ENCODE measurements at places on chromosomes 7 and 10. TPM values are rescaled to one million over a fixed set of nuclear protein-coding genes. Genes with fewer than 3 reads are reported as not detected.

DNA sequence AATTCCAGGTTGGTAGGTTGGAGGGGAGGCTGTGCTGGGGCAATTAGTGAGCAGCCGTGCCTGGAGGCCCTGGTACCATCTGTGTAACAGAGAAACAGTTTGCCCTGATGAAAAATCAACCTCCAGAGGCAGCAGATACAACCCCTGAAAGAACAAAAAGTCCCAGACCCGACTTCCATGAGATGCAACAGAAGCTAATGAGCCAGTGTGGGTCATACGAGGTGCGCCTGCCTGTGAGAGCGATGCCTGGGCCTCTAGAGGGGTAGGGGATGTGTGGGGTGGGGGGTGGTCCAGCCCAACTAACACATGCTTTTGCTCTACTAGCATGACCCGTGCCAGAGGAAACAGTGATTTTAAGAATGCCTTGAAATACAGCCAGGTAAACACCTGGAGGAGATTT is 39.3 kb downstream of the CELF2 start:
- DNase-seq: no peak

- DNase-seq: no peak
Observed at GRCh38 chr7:91226411-91226810, 37.8 kb upstream of the FZD1 start.

DNA sequence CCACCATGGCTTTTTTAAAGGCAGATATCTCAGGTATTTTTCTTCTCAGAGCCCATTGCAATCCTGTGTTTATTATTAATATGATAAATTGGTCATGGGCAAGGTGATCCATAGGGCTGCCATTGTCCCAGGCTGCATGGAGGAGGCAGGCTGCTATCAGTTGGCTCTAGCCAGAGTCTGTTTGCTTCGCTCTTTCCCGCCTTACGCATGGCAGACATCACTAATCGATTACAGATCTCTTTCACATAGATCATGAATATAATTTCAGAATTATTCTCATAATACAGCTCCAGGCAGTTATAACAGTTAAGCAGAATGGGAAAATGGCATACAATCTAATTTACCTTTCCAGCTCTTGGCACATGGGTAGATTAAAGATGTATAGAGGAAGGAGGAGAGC is 30.4 kb upstream of the HABP2 start:
- DNase-seq: no peak

GRCh38 chr10:93478873-93479272 is 3.3 kb downstream of the MYOF start:
- no peak for DNase-seq

DNA sequence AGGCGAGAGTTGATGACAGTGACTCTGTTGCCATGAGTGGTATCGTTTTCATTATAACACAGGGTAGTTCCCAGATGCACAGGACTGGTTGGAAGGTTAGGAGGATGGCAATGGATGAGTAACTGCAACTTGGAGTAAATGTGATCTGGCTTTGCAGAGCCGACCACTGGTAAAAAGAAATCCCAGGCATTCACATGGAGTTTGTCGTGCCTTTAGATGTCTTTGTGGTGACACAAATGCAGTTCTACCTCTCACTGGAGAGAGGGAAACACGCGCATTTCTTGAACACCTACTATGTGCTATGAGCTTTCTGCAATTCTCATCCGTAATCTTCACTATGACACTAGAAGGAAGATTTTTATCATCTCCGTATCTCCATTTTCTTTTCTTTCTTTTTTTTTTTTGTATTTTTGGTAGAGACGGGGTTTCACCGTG is 1.7 kb upstream of the MNX1 start:
- DNase-seq: no peak

DNA sequence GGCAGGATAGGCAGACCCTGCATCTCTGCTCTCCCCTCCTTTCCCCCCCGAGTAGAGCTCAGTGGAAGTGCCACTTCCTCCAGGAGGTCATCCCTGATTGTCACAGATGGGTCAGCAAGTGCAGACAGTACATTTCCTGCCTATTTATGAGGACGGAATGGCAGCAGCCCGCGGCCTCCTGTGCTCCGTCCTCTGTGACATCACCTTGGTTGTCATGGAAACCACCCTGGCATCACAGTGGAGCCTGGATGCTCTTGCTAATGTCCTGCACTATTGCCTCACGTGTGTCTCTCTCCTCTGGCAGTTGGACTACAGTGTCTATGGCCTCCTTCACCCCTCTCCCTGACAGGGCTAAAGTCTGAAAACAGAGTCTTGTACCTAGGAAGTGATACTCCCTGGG is 148.6 kb downstream of the SH3PXD2A start:
- DNase-seq: no peak

GRCh38 chr10:14198078-14198477 is 132.6 kb downstream of the FRMD4A start:
- DNase-seq: no peak

GRCh38 chr7:21580073-21580521 is 37.3 kb downstream of the DNAH11 start:
- no peak for DNase-seq

DNA sequence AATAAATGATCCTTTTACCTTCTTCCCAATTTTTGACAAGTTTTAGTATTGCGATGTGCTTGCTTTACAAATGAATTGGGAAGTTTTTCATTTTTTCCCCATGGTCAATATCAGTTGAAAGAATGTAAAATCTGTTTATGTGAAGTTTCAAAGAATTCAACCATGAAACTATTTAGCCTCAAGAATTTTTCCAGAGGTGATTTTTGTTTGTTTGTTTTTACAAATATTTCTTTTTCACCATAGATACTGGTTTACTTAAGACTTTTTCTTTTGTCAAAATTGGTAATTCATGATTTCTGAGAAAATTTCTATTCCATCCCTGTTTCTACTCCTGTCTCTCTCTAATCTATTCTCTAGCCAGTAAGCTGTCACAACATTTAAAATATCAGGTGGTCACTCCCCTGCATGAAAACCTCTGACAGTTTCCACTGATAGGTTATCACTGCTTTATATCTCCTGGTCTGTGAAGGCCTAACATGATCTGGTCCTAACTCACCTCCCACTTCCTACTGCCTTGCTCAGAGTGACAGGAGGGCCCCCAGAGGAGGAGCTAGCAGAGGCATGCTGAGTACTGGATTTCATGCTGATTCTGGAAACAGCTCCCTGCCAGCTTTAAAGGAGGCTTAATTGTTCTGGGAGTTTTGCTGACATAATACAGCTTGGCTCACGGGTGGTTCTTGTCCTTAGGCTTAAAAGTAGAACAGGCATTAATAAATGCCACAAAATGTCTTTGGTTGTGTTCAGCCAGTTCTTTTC is 7.6 kb upstream of the ARMS2 start:
- DNase-seq: no peak

- no peak for DNase-seq
Observed at GRCh38 chr10:35079763-35080162, 10.4 kb downstream of the CUL2 start.

DNA sequence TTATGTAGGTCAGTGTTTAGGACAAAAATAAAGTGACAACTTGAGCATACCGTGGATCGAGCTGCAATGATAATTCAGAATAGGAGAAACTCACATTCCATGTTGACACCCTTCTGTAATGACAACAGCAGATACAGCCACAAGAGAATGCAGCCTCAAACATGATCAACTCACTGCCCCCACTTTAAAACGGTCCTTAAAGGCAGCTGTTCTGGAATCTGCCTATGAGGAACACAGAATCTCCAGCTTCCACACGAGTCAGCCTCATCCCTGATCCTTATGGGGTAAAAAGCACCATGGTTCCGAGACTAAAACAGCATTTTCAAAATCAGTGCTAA is 32.5 kb upstream of the DAGLB start:
- no peak for DNase-seq

- DNase-seq: no peak
Observed at GRCh38 chr7:22728401-22729029, 1.5 kb downstream of the IL6 start.

DNA sequence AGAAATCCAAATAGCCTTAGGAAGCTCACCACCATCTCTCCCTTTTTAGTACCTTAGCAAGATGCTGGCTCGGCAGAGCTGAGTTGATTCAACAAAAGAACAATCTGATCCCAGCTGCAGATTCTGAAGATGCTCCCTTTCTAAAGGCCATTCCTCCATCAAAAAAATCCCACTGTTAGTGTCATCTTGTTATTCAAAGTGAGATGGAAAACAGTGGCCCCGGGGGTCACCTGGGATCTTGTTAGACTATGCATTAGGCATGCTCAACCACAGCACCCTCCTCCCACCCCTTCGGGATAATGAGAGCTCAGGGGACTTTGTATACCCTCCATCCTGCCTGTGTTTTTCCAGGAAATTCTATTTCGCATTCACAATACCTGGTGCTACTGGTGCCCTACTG is 2.4 kb downstream of the NCAPG2 start:
- no peak for DNase-seq

- DNase-seq: no peak
Observed at GRCh38 chr10:103874730-103875129, 19.4 kb upstream of the SH3PXD2A start.

GRCh38 chr10:79107736-79108264 is 39.0 kb downstream of the ZMIZ1 start:
- no peak for DNase-seq

- peak; percentile 61 for DNase-seq
Observed at GRCh38 chr10:101120884-101121653, 10.0 kb upstream of the TLX1 start.

- no peak for DNase-seq
Observed at GRCh38 chr7:135825406-135825805, 76.8 kb upstream of the FAM180A start.

DNA sequence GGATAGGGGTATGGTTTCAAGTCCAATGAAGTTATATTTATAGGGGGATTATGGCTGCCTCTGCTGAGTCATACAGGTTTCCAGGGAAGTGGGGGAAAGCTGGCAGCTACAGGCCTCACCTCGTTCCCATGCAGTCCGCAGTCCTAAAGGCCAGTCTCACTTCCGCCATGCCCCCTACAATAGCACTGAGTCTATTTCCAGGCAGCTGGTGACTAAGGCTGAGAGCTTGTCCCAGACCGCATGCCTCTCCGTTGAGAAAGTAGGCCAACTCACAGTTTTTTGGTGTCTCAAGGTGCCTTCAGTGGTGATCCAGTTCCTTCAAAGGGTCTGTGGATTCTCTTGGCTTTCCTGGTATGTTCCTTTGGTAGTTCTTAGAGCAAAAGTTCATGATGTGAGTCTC is 203.9 kb upstream of the GLI3 start:
- no peak for DNase-seq

- DNase-seq: no peak
Observed at GRCh38 chr7:156318426-156318825, 322.1 kb upstream of the RNF32 start.

Gene FAM221A
- polyA plus RNA-seq: 6.1 TPM

Gene CTNNA3
- not detected for polyA plus RNA-seq

Gene AKR1D1
- polyA plus RNA-seq: not detected

Gene LRRC18
- polyA plus RNA-seq: not detected

Gene HOXA2
- not detected for polyA plus RNA-seq

Gene CPXM2
- not detected for polyA plus RNA-seq

Gene DPYSL4
- polyA plus RNA-seq: 11.2 TPM

Gene TLX1
- polyA plus RNA-seq: not detected

Gene ZNF783
- 3.6 TPM for polyA plus RNA-seq

Gene SUGCT
- polyA plus RNA-seq: 1.3 TPM

Gene LRMDA
- polyA plus RNA-seq: not detected

Gene KNDC1
- polyA plus RNA-seq: not detected

Gene ZNF487
- polyA plus RNA-seq: 6.0 TPM

Gene ITIH5
- not detected for polyA plus RNA-seq

Gene ATG9B
- 39.1 TPM for polyA plus RNA-seq

Gene RHOBTB1
- polyA plus RNA-seq: not detected

Gene MDFIC
- polyA plus RNA-seq: 41.5 TPM
